ENCODE measurements at places on chromosomes 2 and 18. TPM values are rescaled to one million over a fixed set of nuclear protein-coding genes. Genes with fewer than 3 reads are reported as not detected.

Gene SH3BP4
- 78.6 TPM for total RNA-seq

DNA sequence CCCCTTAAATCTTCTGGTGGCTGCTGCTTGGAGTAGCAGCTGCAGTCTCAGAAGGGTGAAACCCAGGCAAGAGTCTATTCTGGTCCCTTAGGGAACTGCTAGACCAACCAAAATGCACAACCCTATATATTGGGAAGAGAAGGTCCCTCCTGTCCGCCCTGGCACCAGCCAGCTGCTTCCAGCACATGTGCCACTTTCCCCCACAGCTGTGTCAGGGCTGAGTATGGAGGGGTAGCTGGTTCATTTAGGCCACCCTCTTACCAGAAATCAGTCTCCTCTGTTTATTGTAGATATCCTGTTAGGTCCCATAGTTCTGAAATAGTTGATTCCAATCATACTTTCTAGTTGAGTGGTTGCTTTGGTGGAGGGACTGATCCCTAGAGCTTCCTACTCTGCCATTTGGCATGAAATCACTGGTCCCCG, 68.9 kb downstream of the BIRC6 start:
- H3K27me3 ChIP-seq: no peaks in the 10 kb centered on the region
- peaks cover 41% of the 10 kb centered on the region for H3K4me1 ChIP-seq
- DNase-seq: no peak
- peak overlapping the region; percentile 66 for H3K27ac ChIP-seq
- H3K36me3 ChIP-seq: peaks cover 4% of the 10 kb centered on the region

DNA sequence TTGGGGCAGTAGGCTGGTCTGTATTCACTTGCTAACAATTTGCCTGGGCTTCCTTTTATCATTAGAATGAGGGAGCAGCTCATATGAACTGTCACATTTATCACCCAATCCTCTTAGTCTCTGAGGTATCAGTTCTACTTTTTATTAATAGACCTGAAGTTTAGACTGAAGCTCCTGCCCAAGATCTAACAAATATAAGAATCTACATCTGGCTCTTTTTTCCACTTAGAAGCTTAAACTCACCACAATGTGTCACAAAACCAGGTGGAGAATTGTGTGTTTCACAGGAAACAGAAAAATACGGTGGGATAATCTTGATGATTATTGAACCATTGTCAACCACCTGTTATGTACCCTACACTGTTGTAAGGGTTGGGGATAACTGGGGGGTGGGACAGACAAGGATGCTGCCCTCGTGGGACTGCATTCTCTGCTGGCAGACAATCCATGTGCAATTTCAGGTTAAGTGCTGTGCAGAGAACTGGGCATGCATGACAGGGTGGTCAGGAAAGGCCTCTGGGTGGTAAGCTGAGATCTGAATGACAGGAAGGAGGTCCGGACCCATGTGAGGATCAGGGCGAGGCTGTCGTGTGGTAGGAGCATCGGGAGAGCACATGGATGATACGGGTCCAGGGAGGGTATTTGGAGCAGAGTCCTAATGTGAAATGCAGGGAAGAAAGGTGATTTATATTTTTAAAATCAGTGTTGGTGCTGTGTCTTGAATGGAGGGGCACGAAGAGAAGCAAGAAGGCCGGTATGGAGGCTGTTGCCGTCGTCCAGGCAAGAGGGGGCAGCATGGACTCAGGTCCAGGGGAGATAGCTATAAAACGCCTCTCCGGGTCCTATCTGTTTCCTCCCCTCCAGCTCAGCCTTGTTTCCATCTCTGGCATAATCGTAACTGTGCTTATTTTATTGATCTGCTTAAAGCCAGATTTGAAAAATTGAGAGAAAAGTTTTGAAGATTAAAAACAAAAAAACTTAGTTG, 17.6 kb downstream of the MYL12B start:
- no peaks in the 10 kb centered on the region for H3K4me1 ChIP-seq
- no peak overlapping the region for H3K4me3 ChIP-seq
- peak; percentile 33 for DNase-seq
- H3K27me3 ChIP-seq: no peaks in the 10 kb centered on the region
- no peak overlapping the region for H3K27ac ChIP-seq

DNA sequence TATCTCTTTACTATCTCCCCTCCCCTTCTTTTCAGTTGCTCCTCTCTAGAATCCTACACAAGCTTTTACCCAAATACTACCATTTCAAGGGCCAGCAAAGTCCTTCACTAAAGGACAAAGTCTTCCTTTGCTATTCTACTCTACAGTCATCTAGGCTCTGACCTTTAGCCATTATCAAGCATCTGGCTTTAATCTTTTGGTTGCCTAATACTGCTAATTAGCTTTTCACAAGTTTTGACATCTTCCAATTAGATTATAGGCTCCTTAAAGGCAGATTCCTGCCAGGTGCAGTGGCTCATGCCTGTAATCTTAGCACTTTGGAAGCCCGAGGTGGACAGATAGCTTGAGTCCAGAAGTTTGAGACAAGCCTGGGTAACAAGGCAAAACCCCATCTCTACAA, 194.4 kb downstream of the SH3BP4 start:
- no peak overlapping the region for H3K4me3 ChIP-seq
- H3K27me3 ChIP-seq: no peaks in the 10 kb centered on the region

- no peak overlapping the region for H3K4me3 ChIP-seq
- H3K27ac ChIP-seq: no peak overlapping the region
- no peaks in the 10 kb centered on the region for H3K27me3 ChIP-seq
- no peaks in the 10 kb centered on the region for H3K36me3 ChIP-seq
These were observed 778.3 kb upstream of the CDH7 start for GRCh38 chr18:64972545-64972944.

DNA sequence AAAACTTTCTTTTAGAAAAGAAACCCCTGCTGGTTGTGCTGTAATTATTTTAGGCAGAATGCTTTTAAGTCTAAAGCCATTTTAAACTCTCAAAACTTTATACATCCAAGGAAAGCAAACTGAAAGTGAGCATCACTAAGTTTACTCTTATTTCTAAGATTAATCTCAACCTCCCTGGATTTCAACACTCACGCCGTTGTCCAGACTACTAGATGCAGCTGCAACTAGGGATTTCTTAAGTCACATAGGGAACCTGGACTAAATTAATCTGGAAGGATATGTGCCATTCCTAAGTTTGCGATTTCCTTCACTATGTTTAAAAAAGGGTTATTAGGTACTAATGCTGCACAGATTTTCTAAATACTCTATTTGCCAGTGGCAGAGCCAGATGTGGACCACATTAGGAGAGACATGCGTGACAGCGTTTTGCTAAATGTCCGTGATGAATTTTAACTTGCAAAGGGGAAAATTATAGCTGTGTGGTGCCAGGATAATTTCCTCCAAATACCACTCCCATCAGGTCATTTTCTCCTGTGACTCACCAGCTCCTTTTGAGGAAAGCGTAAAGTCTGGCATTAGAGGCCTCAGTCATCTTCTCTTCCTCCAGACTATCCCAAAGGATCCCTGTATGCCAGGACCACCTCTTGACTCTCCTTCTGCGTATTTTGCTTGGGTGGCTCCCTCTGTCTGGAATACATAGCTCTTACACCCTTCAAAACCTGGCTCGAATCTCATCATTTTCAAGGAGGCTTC, 143.7 kb downstream of the ATL2 start:
- no peaks in the 10 kb centered on the region for H3K27me3 ChIP-seq
- H3K27ac ChIP-seq: peak overlapping the region; percentile 62
- no peaks in the 10 kb centered on the region for H3K36me3 ChIP-seq
- H3K4me3 ChIP-seq: no peak overlapping the region
- peaks cover 55% of the 10 kb centered on the region for H3K4me1 ChIP-seq

DNA sequence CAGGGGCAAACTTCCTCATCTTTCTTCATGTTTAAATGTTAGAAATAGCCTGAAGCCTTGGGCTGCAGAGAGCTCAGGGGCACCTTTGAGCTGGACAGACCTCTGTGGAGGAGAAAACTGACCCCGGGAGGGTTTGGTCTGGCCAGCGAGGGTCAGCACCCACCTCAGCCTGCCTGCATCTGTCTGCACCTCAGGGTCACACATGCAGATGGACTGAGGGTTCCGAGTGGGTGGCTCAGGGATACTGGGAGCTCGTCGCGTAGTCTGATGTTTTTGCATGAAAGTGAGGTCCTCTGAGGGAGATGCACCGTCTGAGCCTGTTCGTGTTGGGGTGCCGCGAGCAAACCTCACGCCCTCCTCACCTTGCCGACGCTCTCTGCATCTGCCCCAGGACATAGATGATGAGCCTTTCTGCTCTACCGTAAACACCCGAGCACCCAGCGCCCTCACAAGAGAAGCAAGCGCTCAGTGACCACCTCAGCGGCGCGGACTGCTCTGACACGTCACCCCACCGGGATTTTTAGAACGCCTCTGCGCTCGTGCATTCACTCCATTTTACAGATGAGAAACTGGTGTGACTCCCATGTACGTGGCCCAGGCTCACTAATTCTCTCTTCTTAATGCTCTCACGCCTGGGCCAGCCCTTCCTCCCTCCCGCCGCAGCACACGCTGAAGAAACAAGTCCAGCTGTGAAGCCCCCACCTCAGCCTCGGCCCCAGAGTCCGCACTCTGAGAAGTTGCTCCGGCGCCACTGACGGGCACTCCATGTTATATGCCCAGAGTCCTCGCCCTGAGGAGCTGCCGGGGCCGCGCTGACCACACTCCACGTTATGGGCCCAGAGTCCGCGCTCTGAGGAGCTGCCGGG, 9.5 kb downstream of the KCNG2 start:
- no peaks in the 10 kb centered on the region for H3K36me3 ChIP-seq
- DNase-seq: no peak
- H3K27ac ChIP-seq: no peak overlapping the region

GRCh38 chr2:135183822-135184221, 131.7 kb downstream of the RAB3GAP1 start:
- no peak overlapping the region for H3K4me3 ChIP-seq
- H3K4me1 ChIP-seq: no peaks in the 10 kb centered on the region
- H3K27ac ChIP-seq: no peak overlapping the region
- no peak for DNase-seq
- no peaks in the 10 kb centered on the region for H3K27me3 ChIP-seq

- H3K27ac ChIP-seq: no peak overlapping the region
- no peaks in the 10 kb centered on the region for H3K36me3 ChIP-seq
- DNase-seq: no peak
- H3K4me3 ChIP-seq: no peak overlapping the region
These were observed 304.3 kb downstream of the HRH4 start for GRCh38 chr18:24764766-24765165.

- H3K27me3 ChIP-seq: peaks cover 22% of the 10 kb centered on the region
- H3K4me1 ChIP-seq: no peaks in the 10 kb centered on the region
- no peaks in the 10 kb centered on the region for H3K36me3 ChIP-seq
- DNase-seq: no peak
- no peak overlapping the region for H3K4me3 ChIP-seq
These were observed 60.3 kb upstream of the LMAN1 start for GRCh38 chr18:59419386-59419785.

- no peaks in the 10 kb centered on the region for H3K4me1 ChIP-seq
- no peak overlapping the region for H3K27ac ChIP-seq
- peaks cover 18% of the 10 kb centered on the region for H3K36me3 ChIP-seq
- H3K27me3 ChIP-seq: no peaks in the 10 kb centered on the region
- H3K4me3 ChIP-seq: no peak overlapping the region
- DNase-seq: no peak
These were observed 94.4 kb downstream of the STK39 start for GRCh38 chr2:168152902-168153530.

DNA sequence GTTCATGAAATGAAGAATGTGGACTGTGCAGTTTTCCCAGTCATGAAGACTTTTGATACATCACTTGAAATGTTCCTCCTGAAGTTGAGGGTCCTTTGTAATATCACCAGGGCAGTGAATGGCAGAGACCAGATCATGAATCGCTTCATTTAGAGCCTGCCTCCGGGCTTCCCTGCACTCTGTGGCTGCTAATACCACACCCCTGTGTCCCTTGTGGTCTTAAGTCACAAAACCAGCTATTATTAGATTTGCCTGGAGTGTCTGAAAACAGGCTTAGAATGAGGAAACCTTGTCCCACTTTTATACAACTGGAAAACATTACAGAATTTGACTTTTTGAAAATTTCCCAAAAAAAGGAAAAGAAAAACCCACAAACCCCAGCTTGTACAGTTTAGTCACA, 147.9 kb downstream of the MGAT5 start:
- no peak overlapping the region for H3K4me3 ChIP-seq
- DNase-seq: no peak
- H3K27me3 ChIP-seq: no peaks in the 10 kb centered on the region
- peaks cover 17% of the 10 kb centered on the region for H3K4me1 ChIP-seq

DNA sequence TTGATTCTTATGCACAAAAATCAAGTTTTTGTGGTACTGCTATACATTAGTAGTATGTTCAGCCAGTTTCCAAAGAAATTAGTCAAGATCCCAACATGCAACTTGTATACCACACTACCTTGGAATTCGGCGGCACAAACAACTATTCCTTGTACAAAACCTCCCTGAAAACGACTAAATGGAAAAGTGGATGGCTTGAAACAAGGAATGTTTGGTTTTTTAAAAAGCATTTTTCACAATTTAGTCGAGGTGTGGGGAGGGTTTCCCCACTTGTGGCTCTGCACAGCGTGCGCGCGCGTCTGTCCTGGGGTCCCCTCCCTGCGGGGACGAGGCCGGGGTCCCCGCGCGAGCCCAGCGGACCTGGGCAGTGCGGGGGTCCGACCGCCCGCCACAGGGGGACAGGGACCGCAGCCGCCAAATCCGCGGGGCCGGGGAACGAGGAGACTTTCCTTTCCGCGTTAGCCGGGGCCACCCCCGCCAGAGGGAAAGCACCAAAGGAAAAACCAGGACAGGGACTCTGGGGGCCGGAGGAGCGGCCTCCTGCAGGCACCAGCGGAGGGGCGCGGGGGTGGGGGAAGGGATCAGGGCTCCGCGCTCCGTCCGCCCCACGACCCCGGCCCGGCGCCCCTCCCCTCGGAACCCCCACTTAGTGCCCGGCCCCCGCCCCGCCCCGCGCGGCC, 534 bp upstream of the SOCS6 start:
- peak; percentile 50 for DNase-seq
- H3K4me1 ChIP-seq: peaks cover 34% of the 10 kb centered on the region
- no peaks in the 10 kb centered on the region for H3K27me3 ChIP-seq
- H3K36me3 ChIP-seq: peaks cover 21% of the 10 kb centered on the region
- H3K27ac ChIP-seq: peak overlapping the region; percentile 67

All from SJSA1 (cell line).